ENCODE measurements at places on chromosomes 4 and X.

- no peak for DNase-seq
These were observed 1039.7 kb downstream of the RAPGEF2 start for GRCh38 chr4:160142579-160142978.

GRCh38 chr4:98502624-98503023 is 155.8 kb downstream of the TSPAN5 start:
- DNase-seq, result no peak

GRCh38 chrX:17007134-17007768 is 60.8 kb downstream of the REPS2 start:
- DNase-seq, result no peak

- DNase-seq, result peak; percentile 83
These were observed 78.8 kb upstream of the BCOR start for GRCh38 chrX:40176351-40177116.

DNA sequence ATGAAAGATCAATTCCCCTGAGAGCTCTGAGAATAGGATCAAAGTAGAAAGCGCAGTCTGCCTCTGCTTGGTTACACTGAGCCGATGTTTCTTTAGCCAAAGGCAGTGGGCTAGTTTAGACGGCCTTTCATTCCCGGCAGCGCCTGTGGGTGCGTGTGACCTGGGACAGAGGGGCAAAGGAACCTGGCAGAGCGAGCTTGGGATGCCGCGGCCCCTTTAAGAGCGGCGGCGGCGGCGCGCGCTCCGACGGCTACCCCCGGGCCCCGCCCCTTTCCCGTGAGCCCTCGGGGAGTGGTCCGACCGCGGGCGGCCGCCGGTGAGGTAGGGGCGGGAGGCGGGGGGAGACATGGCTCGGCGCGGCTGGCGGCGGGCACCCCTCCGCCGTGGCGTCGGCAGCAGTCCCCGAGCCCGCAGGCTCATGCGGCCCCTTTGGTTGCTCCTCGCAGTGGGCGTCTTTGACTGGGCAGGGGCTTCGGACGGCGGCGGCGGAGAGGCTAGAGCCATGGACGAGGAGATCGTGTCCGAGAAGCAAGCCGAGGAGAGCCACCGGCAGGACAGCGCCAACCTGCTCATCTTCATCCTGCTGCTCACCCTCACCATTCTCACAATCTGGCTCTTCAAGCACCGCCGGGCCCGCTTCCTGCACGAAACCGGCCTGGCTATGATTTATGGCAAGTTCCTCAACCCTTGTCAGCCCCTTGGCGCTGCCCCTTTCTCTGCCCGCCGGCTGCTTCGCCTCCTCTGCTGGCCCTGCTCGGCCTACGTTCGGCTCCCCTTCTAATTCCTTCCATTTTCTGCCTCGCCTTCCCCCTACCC is at the start of gene SLC9A6:
SLC9A6 (plus strand) TSS at position 279 of the 816 bp plus-strand sequence; CDS start at position 503, 224 bp downstream.
- peak; percentile 86 for DNase-seq

DNA sequence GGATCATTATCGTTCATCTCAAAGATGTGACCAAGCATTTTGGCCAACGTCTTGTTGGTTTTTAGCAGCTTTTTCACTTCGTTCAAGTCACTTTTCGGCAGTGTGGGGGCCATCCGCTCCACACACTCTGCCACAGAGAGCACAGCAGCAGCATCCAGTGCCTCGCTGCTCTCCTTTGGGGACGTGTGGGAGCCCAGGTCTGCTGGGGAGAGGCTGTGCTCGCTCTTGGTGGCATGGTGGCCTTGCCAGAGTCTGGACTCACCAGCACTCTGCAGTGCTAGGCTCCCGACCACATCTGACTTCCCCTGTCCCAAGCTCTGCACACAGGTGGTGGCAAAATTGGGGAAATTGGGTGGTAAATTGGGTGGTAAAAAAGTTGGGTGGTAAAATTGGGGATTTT is 50.6 kb downstream of the GPR50 start:
- DNase-seq, result no peak

- no peak for DNase-seq
These were observed 64.6 kb upstream of the PAGE1 start for GRCh38 chrX:49760290-49760890.

GRCh38 chrX:136623396-136623795 is 24.6 kb upstream of the CD40LG start:
- no peak for DNase-seq

- DNase-seq, result no peak
These were observed 8.3 kb downstream of the FLNA start for GRCh38 chrX:154365997-154366665.

GRCh38 chr4:3493720-3494461 is 30.8 kb downstream of the DOK7 start:
- DNase-seq, result no peak

GRCh38 chr4:36716874-36717273 is 435.5 kb downstream of the DTHD1 start:
- DNase-seq, result no peak

- DNase-seq, result no peak
These were observed 59.6 kb downstream of the STK32B start for GRCh38 chr4:5110901-5111300.

- DNase-seq, result no peak
These were observed 141.5 kb upstream of the MTMR8 start for GRCh38 chrX:64536736-64537135.

DNA sequence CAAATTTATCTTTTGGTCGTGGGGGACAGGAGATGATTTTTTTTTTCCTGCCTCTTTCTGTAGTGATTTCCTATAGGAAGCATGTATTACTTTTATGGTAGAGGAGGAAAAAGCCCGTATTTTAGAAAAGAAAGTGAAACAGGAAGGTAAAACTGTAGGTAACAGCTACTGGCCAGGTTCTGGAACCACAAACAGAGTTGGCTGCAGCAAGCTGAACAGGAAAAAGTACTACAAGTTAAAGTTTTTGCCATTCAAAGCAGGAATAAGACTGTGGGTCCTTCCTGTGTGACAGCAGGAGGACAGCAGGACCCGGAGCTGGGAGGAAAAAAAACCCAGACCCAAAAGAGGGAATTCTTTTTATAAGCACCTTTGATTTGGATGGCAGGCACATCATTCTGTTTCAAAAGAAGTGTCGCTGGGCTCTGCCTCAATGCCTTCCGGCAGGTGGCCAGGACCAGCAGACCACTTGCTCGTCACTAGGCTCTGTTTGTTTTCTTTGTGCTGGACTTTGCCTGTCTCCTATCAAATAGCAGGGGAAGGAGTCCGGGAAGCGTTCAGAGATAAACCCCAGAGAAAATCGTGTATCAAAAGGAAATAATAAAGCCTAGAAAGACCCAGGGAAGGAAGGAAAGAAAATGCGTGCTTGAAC is 277.9 kb downstream of the ADGRA3 start:
- no peak for DNase-seq

DNA sequence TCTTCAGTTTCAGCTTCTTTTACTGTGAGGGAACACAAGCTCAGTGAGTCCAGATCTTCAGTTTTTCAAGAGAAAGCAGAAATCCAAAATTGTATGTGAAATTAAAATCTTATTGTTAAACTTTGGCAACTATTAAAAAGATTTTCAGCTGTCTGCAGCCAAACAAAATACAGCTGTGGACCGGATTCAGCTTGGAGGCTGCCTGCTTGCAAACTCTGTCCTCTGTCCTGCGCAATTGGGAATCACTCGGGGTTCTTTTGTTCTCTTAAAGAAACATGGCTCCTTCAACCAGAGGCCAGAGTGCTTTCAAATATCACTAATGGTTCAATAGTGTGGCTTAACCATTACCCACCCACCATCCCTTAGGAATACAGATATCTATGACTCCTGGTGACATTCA is 201.2 kb downstream of the CHIC2 start:
- DNase-seq, result no peak

GRCh38 chr4:162485486-162485885 is 321.7 kb upstream of the FSTL5 start:
- DNase-seq, result no peak

GRCh38 chr4:22003878-22004277 is 55.3 kb upstream of the KCNIP4 start:
- no peak for DNase-seq

- DNase-seq, result no peak
These were observed 6.5 kb upstream of the USP46 start for GRCh38 chr4:52665592-52665991.

- DNase-seq, result peak; percentile 85
These were observed 657 bp downstream of the TCEAL8 start for GRCh38 chrX:103254171-103254824.

GRCh38 chr4:188433741-188434315 is 294.6 kb downstream of the TRIML1 start:
- no peak for DNase-seq

- no peak for DNase-seq
These were observed 561.3 kb upstream of the GRIA3 start for GRCh38 chrX:122622795-122623194.

DNA sequence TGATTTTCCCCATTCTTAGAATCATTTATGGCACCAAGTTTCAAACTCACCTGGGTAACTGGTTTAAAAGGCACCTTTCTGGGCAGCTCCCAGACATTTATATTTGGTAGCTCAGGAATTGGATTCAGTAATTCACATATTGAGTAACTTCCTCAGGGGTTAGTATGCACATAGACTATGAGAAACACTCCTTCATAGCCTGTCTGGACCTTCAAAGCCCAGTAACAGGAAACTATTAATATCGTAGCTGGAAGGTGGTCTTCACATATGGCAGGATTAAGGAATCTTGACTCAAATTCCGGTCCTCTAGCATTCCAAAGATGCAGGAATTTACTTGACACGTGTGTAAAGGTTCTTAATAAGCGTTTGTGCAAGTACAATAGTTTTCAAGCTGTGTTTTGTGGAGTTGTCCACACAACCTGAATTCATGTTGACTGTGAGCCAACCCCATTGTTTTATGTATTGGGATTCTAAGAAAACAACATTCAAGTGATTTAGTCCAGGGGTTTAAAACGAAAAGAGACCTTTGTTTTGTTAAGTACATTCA is 78.4 kb downstream of the PLS3 start:
- no peak for DNase-seq

DNA sequence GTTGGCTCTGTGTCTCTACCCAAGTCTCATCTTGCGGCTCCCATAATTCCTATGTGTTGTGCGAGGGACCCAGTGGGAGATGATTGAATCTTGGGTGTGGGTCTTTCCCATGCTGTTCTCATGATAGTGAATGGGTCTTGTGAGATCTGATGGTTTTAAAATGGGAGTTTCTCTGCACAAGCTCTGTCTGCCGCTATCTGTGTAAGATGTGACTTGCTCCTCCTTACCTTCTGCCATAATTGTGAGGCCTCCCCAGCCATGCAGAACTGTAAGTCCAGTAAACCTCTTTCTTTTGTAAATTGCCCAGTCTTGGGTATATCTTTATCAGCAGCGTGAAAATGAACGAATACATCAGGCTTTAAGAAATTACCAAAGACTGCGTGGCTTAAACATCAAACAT is 31.2 kb downstream of the STIM2 start:
- no peak for DNase-seq

DNA sequence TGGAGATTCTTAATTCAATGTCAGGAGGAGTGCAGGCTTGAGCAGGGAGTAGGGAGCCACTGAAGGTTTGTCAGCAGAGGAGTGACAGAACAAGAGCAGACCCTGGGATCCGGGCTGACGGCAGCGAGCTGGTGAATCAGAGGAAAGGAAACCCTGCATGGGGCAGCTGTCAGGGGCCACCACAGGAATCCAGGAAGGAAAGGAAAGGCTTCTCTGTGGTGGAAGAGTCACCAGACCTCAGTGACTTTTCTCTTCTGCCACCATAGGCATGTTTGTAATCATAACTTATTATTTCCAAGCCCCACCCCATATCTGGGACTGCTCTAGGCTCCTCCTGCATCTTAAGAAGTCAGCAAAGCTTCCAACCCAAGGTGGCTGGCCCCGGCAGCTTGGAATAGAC is 150.9 kb downstream of the BCOR start:
- DNase-seq, result no peak

DNA sequence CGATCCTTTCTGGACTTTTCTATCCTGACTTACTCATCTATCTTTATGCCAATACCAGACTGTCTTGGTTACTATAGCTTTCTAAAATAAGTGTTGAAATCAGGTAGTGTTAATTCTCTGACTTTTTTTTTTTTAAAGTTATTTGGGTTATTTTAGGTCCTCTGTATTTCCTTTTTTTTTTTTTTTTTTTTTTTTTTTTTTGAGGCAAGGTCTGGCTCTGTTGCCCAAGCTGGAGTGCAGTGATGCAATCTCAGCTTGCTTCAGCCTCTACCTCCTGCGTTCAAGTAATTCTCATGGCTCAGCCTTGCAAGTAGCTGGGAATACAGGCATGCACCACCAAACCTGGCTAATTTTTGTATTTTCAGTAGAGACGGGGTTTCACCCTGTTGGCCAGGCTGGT is 2.8 kb upstream of the NELFA start:
- no peak for DNase-seq

GRCh38 chrX:70252491-70252890 is 7.5 kb downstream of the P2RY4 start:
- DNase-seq, result no peak

- DNase-seq, result no peak
These were observed 149.6 kb upstream of the MAMLD1 start for GRCh38 chrX:150213481-150214030.

GRCh38 chrX:129494887-129495286 is 28.4 kb downstream of the SMARCA1 start:
- no peak for DNase-seq

DNA sequence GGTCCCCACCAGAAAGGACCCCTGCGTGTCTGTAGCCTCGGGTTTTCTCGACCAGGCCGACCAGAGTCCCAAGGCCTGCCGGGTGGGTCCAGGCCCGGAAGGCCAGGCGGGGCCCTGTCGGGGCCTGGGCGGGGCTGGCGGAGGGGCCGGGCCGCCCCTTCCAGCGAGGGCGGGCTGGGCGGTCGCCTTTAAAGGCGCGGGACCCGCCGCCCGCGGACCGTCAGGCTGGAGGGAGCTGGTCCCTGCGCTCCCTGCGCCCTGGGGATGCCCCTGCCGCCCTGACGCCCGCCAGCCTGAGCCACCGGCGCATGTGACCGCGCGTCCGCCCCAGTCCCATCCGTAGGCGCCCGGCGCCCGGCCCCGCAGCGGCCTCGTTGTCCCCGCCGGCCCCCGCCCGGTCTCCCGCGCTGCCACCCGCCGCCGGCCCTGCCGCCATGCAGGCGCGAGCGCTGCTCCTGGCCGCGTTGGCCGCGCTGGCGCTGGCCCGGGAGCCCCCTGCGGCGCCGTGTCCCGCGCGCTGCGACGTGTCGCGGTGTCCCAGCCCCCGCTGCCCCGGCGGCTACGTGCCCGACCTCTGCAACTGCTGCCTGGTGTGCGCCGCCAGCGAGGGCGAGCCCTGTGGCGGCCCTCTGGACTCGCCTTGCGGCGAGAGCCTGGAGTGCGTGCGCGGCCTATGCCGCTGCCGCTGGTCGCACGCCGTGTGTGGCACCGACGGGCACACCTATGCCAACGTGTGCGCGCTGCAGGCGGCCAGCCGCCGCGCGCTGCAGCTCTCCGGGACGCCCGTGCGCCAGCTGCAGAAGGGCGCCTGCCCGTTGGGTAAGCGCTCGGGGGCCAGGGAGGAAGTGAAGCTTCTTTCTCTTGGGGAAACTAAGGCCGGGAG is at the start of gene HTRA3:
HTRA3 (plus strand) TSS at position 220 of the 883 bp plus-strand sequence; CDS start at position 435, 215 bp downstream.
- no peak for DNase-seq

- no peak for DNase-seq
These were observed 7.9 kb downstream of the C4orf17 start for GRCh38 chr4:99518601-99519295.
